ENCODE measurements at places on chromosomes 4 and X.

GRCh38 chrX:40207626-40208025 lies 109.9 kb upstream of the BCOR start:
- DNase-seq: no peak

GRCh38 chr4:4402966-4403365 lies 16.1 kb downstream of the NSG1 start:
- DNase-seq: no peak

DNA sequence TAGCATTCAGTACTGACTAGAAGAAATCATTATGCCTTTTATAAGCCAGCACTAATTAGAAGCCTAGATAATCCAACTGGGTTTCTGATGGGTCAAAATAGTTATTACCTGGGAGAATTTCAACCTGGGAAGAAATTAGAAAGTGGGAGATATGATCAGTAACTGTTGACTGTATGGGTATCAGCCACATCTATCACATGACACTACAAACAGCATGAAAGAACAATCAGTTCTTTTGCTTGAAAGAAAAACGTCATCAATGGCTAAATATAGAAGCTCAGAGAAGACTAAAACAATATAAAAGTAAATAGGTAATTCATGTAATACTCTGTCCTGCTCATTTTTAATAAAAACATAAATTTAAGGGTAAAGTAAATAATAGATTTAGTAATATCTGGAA lies 145.1 kb downstream of the CAMK2D start:
- DNase-seq: no peak

DNA sequence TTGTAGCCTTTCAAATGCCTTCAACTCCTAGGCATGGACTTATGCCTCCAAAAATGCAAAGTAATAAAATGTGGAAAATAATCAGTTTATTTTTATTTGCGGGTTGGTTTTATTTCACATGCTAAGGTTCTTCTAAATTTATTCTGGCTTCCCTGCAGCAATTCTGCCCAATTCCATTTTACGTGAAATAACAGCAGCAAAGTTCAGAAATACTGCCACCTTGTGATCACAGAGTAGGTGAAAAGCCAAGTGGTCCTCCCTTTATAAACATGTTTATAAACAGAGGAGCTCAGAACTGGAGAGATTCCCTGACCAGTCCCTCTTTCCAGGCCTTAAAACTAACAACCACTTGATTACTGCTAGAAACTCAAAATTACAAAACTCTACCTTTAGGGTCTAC lies 14.7 kb upstream of the DCHS2 start:
- DNase-seq: peak; percentile 7

DNA sequence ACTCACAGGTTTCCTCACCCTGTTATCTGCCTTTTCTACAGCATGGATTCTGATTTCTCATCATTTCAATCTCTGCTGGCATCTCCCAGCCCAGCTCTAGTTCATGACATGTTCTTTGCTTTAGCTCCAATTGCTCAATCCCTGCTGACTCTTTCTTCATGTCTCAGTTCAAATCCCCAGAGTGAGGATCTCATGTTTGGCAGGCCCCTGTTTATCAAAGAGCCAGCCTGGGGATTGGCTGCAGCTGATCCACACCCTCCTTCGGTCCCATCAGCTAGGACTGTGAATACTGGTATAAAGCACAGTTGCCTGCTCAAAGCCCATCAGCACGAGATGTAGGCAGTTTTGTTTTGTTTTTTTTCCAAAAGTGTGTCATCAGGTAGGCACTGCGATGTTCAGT lies 14.4 kb upstream of the CC2D2A start:
- peak; percentile 71 for DNase-seq

GRCh38 chr4:101337688-101338087 lies 9.6 kb downstream of the PPP3CA start:
- no peak for DNase-seq

DNA sequence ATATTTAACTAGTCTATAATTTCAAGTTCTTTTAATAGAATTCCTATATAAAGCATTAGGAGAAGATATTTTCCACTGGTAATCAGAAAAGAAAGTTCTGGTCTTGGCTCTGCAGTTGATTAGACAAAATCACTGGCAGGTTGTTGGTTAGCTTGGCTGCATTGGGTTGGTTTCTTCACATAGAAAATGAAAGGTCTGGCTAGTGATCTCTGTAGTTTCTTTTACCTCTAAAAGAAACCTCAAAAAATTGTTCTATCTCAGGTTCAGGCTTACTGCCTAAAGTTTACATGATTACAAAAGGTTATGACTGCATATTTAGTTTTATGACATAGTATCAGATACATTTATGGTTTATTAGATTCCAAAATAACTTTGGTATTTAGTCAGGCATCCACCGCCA lies 95.8 kb upstream of the NAP1L5 start:
- DNase-seq: no peak

DNA sequence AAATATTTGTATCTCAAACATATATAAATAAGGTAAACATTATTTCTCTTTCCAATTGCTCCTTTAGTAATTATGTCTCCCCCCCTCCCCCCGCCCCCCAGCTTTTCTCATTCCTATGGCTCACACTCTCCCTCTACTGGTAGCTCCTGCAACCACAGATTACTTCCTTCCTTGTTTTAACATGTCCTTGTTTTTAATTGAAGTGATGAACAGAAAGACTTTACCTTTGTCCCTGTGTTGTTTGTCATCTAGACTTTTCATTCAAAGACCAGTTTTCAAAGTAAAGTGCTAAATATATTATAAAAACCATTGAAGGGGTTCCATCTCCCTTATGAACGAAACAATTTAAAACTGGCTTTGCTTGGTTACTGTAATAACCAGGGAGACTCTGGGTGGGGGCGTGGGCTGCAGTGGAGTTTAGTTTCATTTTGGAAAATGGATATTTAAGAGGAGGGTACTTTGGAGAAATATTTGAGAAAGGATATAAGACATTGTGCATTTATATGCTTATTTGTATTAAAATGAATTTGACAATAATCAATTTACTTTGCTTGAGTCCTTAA lies 352.9 kb downstream of the RAPGEF2 start:
- DNase-seq: no peak

DNA sequence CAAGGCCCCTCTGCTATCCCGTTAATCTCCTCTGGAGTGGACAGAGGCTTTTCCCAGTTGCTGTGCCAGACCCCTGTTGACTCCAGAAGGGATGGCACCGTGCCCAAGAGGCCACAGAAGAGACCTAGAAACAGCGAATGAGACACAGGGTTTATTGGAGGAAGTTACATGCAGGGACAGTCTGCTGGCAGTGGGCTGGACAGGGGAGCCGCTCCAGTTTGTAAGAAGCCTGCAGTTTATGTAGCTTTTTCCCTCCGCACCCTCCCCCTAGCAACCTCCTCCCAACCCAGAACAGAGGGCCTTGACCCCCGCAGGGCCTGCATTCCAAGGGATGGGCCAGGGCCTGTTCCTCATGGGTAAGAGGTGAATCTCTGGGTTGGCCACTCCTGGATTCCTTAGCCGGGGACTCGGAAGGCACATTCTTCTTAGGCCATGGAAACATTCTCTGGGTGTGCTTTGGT lies 216.8 kb upstream of the PSAPL1 start:
- DNase-seq: no peak
